Stimulated activated CD8-positive, alpha-beta memory T cell treated with anti-CD3 and anti-CD28 coated beads, Interleukin-7, amount 100 ng/mL, for 4 hours (primary cell): ENCODE measurements at places on chromosomes 16 and 17.

- no peak for DNase-seq
Measured at GRCh38 chr17:30174556-30174955, 57.9 kb downstream of the NSRP1 start.

GRCh38 chr17:18987862-18988545 lies 16.6 kb downstream of the FAM83G start:
- DNase-seq = no peak

DNA sequence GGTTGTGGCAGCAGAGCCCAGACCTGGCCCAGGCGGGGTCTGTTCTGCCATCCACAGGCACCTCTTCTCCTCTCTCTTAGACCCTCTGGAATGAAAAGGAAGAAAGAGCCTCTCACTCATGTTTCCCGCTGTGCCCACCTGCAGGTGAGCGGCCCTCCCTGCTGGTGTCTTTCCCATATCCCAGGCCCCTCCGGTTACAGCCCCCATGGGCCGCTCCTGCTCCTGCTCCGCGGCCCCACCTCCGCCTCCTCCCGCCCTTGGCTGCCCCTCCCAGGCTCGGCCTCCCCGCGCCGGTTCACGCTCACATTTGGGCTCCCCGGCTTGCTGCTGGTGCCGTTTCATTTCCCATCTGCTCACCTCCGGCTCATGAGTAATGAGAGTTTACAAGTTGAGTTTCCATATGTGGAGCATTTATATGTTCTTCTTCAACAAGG lies 98.7 kb upstream of the SDK2 start:
- DNase-seq = no peak

GRCh38 chr16:77277141-77277540 lies 77.9 kb downstream of the SYCE1L start:
- no peak for DNase-seq

DNA sequence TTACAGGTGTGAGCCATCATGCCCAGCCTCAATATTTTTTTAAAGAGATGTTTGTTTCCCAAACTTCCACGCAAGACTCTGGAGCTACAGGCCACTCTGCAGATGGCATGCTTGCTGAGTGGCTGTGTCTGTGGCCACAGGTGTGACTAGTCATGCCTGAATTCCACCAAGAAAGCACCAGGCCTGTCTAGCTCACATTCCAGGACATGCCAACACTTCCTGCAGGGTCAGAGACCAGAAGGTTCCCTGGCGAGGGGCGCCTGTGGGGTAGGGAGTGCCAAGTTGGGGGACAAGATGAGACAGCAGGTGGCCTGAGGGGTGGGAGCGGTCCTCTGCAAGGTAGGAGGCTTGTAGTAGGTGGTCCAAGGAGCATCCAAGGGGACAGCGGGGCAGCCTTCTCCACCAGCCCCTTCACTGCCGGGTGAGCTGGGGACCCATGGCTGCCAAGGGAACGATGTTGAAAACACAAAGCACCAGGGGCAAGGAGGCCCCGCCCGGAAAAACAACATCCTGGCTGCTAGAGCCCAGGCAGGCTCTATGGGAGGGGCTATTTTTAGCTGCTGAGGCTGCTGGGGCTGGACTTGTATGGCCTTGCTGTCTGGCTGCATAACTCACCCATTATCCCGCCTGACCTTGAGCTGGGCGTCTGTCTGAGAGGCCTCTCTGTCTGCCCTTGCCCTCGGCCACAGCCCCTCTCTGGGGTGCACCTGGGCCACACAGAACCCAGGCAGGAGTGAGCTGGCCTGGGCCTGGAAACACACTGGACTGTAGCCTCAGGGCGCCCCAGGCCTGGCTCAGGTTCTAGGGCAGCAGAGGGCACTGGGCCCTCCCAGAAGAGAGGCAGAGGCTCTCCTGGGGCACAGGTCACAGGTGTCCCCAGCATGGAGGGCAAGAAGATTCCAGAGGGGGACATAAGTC lies 5.7 kb downstream of the TRIM47 start:
- no peak for DNase-seq

DNA sequence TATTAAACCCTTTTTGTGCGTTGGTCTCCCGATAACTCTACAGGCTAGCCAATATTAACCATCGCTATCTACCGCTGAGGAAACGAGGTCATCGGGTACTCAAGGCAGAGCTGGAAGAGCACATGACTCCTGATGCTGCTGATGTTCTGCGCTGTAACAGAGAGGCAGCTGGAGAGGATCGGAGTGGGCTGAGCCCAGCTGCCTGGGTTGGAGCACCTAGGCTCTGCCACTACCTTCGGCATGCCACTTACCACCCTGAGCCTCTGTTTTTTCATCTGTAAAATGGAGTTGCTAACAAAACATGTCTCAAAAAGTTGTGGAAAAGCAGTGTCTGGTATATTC lies 432 bp upstream of the SLC46A1 start:
- DNase-seq = no peak

- DNase-seq = no peak
Measured at GRCh38 chr16:85448557-85449190, 164.4 kb upstream of the GSE1 start.

DNA sequence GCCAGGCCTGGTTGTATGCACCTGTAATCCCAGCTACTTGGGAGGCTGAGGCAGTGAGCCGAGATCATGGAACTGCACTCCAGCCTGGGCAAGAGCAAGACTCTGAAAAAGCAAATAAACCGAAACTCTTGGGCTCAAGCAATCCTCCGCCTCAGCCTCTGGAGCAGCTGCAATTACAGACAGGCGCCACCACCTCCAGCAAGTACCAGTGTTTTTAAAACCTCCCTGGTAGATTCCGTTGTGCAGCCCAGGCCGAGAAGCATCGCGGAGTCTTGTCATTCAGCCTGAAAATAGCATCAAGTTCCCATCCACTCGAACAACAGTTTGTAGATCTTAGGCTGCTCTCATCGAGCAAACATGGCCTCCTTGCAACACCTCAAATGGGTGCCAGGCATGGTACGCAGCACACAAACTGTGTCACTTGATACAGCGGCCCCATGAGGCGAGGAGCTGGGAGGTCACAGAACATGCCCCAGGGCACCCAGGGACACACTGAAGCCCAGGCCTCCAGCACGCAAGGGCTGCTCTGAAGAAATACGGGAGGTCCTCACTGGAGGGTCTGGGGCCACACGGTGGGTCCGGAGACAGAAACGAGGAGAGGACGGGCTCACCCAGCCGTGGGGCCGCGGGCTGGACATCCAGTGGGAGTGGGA lies 18.1 kb downstream of the TMC6 start:
- DNase-seq = no peak

DNA sequence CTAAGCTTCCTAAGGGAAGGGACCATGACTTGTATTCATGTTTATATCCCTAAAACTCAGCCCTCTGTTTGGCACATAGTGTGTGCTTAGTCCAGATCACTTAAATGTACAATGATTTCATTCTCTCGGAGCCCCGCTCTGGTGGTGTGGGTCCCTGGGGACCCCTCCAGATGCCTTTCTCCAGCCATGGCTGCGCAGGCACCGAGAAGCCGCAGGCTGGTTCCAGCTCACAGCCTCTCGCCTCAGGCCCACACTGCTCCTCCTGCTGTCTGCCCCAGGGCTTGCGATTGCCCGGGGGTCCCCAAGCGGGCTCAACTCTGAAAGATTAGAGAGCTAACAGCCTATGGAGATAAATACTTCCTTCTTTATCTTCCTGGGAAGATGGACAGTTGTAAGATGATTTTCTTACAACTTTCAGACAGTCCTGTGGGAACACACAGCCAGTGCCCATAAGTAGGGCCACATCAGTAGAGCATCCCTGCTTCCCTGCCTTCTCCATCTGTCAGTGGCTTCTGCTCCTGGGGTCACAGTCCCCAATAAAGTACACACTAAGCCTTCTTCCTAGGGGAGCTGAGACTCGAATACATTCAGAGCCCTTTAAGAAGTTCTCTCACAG lies 66.2 kb downstream of the CENPV start:
- no peak for DNase-seq
